LNCaP clone FGC (cell line): ENCODE measurements at places on chromosomes 5 and 9.

DNA sequence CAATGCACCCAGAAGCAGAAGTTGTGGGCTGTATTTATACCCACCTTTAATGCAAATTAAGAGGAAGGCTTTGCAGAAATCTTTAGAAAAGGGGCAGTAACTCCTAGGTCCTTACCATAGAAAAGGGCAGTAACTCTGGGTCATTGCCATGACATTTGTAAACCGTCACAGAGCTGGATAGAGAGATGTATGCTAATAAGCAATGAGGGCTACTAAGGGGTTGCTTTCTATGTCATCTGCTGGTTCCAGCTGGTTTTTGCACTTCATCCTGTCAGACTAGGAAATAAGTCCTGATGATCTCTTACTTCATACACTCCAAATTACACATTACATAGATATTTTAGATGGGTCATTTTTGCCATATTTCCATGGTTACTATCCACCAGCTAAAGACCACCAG lies 299.1 kb upstream of the TYRP1 start:
- DNase-seq: no peak

DNA sequence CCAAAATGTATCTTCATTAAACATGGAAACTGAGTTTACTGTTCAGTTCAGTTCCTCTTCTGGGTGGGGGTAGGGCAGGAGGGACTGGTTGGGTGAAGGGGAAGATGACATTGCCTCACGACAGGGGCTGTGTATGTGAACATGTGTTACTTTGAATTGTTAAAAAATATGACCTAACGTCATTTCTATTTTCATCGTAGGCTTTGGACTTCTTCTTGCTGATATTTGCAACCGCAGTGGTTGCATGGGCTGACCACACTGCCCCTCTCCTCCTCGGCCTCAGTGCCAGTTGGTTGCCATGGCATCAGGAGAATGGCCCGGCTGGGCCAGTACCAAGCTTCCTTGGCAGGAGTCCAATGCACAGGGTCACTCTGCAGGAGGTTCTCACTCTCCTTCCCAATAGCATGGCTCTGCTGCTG lies 41.5 kb downstream of the HACD4 start:
- DNase-seq: no peak

DNA sequence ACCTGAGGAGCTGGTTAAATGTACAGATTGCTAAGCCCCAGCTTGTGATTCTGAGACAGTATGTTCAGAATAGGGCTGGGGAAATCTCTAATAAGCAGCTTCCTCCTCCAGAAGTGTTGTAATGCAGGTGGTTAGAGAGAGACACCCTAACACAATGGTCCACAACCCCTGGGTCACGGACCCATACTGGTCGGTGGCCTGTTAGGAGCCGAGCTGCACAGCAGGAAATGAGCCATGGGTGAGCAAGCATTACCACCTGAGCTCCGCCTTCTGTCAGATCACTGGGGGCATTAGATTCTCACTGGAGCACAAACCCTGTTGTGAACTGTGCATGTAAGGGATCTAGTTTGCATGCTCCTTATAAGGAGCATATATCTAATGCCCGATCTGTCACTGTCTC lies 61.8 kb downstream of the SLC36A1 start:
- no peak for DNase-seq

- DNase-seq: no peak
Measured at GRCh38 chr9:137488906-137489305, 29.8 kb upstream of the NSMF start.

DNA sequence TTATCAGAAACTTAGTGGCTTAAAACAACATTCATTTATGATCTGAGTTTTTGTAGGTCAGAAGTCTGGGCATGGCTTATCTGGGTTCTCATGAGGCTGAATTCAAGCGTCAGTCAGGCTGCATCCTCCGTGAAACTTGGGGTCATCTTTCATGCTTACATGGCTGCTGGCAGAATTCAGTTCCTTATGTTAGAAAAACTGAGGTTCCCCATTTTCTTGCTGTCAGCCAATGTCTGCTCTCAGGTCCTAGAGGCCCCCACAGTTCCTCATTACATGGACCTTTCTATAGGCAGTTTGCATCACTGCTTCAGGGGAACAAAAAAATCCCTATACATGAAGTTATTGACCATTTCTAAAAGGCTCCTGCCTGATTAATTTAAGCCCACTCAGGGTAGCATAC lies 83.8 kb upstream of the NMUR2 start:
- no peak for DNase-seq

GRCh38 chr9:125644819-125645507 lies 62.0 kb downstream of the MAPKAP1 start:
- no peak for DNase-seq

DNA sequence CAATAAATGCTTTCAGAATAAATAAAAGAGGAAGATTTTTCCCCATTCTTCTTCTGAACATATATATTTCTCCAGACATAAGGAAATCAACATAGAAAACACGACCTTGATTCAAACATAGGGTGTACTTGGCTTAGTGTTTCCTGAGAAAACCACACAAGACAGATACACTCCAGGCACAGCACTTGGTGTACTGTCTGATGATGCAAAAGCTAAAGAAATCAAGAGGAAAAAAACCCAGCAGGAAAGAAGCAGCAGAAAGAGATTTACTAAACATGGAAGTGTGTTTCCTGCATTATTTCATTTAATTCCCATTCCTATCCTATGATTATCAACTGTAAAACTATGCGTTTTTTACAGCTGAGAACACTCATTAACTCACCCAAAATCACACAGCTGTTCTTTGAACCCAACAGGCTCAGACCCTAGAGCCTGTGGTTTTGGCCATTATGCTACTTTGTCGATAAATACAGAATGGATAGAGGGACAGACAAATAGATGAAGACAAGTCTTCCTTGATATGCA lies 46.1 kb downstream of the NIPAL4 start:
- no peak for DNase-seq

GRCh38 chr9:6793203-6793602 lies 35.4 kb downstream of the KDM4C start:
- DNase-seq: no peak

DNA sequence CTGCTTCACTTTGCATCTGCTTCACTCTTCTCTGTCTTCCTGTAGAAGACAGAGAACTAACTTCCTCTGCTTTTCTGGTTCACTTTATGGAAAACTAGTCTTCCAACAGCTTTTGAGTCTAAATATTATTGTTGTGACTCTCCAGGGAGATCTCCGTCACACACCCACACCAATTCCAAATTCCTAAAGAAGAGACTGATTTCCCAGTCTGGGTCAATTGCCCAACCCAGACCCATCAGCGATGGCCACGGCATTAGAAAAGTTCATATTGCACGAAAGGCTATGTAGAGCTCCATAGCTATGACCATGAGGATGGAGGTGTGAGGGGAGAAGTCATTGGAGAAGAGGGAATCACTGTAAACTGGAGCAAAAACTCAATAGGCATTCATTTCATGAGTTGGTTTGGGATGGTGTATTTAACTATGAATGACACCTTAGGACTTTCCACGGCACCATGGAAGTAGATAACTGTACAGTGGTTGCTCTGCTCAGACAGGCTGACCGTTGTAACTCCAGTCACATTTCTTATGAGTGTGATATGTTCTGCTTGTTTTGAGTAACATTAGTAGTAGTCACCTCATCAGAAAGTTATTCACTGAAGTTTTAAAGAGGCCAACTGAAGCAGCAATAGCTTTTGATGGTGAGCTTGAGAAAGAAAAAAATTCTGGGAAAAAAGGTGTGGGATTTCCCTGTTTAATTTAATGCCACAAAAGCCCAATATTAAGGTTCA lies 78.1 kb upstream of the MAMDC2 start:
- DNase-seq: no peak

- DNase-seq: no peak
Measured at GRCh38 chr5:548256-548655, 24.0 kb upstream of the SLC9A3 start.
